ENCODE measurements at places on chromosomes 6 and 20.

DNA sequence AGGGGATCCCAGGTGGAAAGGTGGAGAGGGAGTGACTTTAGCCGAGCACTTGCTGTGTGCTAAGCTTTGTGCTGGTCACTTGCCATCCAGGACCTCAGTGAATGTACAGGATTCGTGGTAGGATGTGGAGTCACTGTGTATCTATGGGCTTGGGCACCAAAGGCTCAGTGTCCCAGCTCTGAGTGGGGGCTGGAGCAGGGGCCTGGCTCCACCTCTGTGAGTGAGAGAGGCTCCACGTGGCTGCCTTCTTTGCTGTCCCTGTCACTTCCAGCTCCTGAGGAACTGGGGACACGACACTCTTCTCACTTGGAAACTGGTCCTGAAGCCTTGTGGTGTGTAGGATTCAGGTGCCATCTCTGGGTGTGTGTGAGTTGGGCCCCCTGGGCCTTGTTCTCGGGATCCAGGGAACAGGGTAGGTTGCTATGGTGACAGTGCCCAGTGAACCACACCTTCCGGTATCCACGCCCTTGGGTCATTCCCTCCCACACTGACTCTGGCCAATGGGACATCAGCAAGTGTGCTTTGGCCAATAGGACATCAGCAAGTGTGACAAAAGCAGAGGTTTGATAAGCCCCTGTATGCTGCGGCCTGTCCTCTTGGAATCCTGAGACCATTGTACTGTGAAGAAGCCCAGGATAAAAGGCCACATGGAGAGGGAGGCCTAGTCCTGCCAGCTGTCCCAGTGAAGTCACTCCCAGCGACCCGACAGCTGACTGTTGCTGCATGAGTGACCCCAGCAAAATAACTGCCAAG lies 87.7 kb downstream of the CDH22 start:
- H3K27ac ChIP-seq: no peak overlapping the region
- no peak overlapping the region for H3K4me3 ChIP-seq
- DNase-seq: no peak
- peaks cover 1% of the 10 kb centered on the region for H3K4me1 ChIP-seq
- no peaks in the 10 kb centered on the region for H3K36me3 ChIP-seq
- H3K27me3 ChIP-seq: peaks cover 22% of the 10 kb centered on the region

DNA sequence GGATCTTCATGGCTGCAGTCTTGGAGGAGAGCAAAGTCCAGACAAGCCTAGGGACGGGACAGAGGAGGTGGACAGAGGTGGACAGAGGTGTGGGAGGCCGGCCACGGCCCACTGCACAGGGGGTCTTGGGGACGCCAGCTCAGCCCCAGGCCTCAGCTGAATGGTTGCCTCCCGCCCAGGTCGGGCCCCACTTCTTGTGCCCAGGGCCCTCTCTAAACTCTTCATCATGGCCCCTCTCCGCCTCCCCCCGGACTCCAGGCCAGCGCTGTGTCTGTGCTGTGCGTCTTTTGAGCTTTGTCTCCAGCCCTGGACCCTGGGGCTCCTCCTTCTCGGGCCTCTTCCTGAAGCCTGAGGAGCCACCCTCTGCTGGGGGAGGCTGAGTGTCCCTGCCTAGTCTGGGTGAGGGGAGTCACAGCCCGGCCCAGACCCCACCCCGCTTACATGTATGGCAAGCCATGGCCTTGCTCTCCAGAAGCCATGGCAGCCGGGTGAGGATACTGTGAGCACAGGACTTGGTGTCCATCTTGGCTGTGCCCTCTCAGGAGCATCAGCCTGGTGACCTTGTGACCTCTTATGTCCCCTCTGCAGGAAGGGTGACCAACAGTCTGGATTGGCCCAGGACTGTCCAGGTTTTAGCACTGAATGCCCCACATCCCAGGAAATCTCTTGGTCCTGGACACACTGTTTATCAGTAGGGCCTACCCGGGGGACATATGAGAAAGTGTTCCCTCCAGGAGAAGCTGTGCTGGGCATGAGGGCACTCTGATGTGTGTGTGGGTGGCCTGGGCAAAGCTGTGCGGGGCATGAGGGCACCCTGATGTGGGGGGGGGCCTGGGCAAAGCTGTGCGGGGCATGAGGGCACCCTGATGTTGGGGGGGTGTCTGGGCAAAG lies 9.4 kb upstream of the NPBWR2 start:
- no peak overlapping the region for H3K4me3 ChIP-seq
- H3K4me1 ChIP-seq: 0 out of 2 replicates have a peak, but pooled peaks cover 5% of the 10 kb centered on the region
- H3K27me3 ChIP-seq: peaks cover 22% of the 10 kb centered on the region
- no peak for DNase-seq
- no peaks in the 10 kb centered on the region for H3K36me3 ChIP-seq

DNA sequence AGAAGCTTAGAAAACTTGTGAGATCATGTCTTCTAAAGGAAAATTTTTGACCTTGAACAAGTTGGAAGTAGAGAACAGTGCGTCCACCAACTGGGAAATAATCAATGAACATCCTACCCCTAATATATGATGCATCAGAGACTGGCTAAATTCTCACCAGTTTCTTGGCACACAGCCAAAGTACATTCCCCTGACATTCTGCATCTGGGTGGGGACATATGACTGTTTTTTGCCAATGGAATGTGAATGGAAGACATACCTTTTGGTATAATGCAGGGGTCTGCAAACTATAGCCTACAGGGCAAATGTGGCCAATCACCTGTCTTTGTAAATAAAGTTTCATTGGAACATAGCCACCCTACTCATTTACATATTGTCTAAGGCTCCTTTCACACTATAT lies 84.7 kb downstream of the HAO1 start:
- no peak for DNase-seq
- H3K4me1 ChIP-seq: peaks cover 69% of the 10 kb centered on the region
- H3K27ac ChIP-seq: no peak overlapping the region
- no peak overlapping the region for H3K4me3 ChIP-seq

DNA sequence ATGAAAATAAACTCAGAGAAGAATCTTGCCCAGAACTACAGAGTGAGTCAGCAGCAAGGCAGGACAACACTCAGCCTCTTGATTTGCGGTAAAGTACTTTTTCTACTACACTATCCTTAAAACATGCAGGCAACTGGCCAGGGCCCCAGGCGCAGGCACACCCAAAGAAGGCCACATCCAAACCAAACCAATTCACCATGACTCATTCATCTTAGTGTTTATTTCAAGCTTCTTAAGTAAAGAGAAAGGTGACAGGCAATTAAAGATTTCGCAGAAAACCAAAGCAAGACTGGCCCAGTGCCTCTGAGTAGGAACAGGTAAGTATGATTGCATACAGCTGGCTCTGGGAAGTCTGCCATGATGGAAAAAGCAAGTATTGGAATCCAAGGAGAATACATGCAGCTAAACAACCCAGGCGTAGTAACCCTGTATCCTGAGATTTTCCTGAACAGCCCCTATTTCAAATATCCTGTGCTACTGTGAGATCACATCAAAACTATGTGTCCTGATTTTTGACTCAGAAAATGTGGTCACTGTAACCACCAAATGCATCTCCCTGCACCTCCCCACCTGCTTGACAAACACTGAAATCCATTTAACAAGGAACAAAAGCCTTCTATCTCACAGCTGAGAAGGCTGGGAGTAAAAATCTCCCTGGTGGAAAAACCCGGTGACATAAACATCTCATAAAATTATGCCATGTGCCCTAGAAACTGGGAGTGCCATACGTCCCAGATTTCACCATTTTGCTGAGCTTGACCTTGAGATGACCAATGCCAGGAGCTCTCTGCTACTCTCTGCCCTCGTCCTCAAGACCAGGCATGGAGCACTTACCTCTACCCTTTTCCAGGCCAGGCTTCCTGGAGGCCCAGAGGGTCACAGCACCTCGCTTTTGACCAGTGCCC lies 12.4 kb downstream of the WFDC3 start:
- H3K4me1 ChIP-seq: peaks cover 58% of the 10 kb centered on the region
- H3K4me3 ChIP-seq: peak overlapping the region; percentile 51
- peak; percentile 99 for DNase-seq
- peaks cover 10% of the 10 kb centered on the region for H3K27me3 ChIP-seq
- peak overlapping the region; percentile 96 for H3K27ac ChIP-seq

DNA sequence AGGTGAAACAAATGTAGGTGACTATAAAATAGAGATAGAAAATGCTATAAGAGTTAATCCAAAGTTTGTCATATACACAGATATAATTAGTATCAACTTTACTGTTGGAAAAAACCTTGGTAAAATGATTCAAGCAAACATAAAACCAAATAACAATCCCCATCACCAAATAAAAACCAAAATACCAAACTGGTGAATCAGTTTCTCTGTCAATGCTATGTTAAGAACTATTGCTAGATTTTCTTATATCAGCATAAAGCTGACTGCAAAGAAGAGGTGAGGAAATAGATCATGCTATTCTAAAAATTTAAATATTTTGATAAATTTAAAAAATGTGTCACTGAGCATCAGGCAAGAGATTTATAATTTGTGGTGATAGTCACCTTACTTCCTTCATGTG lies 658.4 kb downstream of the PHF3 start:
- no peaks in the 10 kb centered on the region for H3K36me3 ChIP-seq
- H3K4me3 ChIP-seq: no peak overlapping the region
- no peak overlapping the region for H3K27ac ChIP-seq
- DNase-seq: no peak

- DNase-seq: no peak
- H3K27ac ChIP-seq: no peak overlapping the region
- H3K4me3 ChIP-seq: no peak overlapping the region
Measured at GRCh38 chr6:40346246-40346645, 240.9 kb downstream of the LRFN2 start.
